Activated naive CD4-positive, alpha-beta T cell treated with anti-CD3 and anti-CD28 coated beads, Interleukin-2, amount 50 U/mL, for 72 hours (primary cell): ENCODE measurements at places on chromosomes 11 and 22. TPM values are rescaled to one million over a fixed set of nuclear protein-coding genes. Genes with fewer than 3 reads are reported as not detected.

GRCh38 chr11:17431139-17431538, 42.7 kb upstream of the KCNJ11 start:
- no peak for DNase-seq

DNA sequence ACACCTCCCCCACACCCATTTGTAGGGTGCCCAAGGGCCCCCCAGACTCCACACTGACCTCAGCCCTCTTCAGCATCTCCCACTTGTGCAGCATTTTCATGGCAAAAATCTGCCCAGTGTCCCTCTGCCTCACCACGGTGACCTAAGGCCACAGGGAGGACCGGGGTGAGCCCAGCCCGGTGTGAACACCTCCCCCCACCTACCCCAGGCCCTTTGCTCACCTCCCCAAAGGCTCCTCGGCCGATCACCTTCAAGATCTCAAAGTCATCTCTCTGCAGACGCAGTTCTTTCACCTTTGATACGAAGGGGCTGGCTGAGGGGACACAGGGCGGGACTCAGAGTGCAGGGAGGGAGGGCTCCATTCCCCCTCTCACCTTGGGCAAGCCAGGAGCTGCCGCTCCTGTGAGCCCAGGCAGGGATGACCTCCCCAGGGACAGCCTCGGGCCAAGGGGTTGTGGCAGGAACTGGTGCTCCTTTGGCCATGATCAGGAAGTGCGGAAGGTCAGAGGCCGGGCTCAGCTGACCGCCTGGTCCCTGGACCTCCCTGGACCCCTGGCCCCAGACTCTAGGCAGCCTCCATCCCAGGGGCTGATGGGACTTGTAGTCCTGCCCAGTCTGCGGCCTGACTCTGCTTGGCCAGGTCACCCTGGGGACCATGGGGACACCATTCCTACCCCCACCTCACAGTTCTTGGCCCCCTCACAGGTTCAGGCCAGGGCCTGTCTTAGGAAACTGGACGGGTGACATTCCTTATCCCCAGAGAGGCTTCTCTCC, 2.7 kb downstream of the CDC42BPG start:
- peak; percentile 55 for DNase-seq

DNA sequence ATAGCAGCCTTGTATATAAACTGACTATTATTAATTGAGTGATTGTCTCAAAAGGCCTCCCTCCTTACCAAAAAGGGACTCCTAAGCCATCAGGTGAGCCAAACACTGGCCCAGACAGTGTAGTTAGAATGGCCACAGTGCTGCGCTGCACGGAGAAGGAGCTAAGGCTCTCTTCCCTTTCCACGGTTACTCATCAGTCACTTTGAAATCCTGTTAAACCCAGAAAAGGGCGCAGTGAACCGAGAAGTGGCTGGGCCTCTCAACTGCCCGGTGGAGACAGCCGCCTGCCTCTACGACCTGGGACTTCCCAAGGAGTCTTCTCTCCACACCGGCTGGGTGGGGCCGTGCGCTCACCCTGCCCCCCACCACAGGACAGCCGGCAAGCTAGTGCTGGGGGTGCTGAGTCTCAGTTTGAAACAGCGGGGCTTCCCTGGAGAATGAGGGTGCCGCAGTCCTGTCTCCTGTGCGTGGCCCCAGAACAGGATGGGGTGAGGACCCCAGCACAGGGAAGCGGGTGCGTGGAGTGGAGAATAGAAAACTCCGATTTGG, 1.3 kb downstream of the MYH9 start:
- DNase-seq: no peak

Gene ASCL3
- total RNA-seq: not detected

- no peak for DNase-seq
Measured at GRCh38 chr22:37462983-37463382, 23.2 kb downstream of the MFNG start.

Gene RFPL3
- total RNA-seq: not detected

DNA sequence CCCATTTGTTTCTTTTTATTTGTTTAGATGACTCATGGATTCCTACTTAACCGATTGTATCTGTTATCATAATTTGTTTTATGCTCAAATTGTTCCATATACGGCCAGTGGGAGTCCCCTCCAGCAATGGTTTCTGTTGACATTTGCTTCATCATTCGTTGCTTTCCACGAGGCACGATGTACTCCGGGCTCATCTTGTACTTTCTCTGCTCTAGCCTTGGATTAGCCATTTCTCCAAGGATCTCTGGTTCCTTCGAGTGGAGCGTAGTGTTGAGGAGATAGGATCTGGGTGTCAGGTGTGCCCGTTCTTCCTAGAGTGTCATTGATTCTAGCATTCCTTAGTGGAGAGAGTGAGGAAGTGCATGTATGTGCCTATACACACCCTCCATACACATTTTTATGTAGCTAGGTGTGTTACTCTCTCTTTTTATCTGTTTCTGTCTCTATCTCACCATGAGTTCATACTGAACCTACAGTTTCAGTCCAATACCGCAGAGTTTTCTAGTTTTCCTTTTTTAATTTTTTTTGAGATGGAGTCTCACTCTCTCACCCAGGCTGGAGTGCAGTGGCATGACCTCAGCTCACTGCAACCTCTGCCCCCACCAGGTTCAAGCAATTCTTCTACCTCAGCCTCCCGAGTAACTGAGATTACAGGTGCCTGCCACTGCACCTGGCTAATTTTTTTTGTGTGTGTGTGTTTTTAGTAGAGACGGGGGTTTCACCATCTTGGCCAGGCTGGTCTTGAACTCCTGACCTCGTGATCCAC, 31.4 kb downstream of the TECTA start:
- DNase-seq: no peak

DNA sequence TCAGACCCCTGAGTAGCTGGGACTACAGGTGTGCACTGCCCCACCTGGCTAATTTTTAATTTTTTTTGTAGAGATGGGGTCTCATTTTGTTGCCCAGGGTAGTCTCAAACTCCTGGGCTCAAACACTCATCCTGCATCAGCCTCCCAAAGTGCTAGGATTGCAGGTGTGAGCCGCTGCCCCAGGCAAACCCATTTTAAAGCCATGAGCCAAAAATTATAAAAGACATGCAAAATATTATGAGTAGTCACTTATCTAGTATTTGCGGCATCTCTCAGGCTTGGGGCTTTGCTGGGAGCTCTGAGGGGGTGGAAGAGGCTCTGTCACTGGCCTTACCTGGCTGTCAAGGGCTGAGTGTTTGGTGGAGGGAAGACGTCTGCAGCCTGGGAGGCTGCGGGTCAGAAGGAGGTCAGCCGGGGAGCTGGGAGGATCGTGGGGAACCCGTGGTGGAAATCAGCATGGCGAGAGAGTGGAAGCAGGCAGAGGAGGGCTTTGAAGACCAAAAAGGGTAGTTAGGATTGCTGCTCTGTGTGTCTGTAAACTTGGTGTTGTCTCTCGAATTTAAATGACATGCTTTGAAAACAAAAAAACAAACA, 69.1 kb upstream of the PARVG start:
- no peak for DNase-seq

Gene SAA2
- total RNA-seq: not detected

Gene KCNQ1
- total RNA-seq: 19.3 TPM
